ENCODE measurements at places on chromosomes 6 and 20.
A peak's percentile ranks its signal among the peaks of the same experiment; 100 is the strongest.

GRCh38 chr6:9521152-9521530 is 893.7 kb downstream of the TFAP2A start:
- no peak for DNase-seq

DNA sequence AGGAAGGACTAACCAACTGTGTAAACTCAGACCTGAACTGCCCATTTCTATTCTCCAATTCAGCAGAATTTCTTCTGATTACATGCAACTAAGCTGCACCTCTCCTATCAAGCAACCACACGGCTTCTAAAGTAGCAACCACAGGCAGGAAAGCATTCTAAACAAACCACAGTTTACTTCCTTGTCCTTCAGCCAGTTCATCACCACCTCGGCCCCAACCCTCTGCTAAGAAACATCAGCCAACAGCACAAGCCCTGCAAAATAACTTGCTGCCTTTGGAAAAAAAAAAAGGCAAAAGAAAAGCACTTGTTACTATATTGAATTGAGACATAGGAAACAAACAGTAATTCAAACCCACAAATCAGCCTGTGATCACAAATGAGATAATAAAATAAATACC is 140.3 kb downstream of the NFATC2 start:
- no peak for DNase-seq

GRCh38 chr6:17448165-17448564 is 54.8 kb downstream of the CAP2 start:
- DNase-seq = no peak

DNA sequence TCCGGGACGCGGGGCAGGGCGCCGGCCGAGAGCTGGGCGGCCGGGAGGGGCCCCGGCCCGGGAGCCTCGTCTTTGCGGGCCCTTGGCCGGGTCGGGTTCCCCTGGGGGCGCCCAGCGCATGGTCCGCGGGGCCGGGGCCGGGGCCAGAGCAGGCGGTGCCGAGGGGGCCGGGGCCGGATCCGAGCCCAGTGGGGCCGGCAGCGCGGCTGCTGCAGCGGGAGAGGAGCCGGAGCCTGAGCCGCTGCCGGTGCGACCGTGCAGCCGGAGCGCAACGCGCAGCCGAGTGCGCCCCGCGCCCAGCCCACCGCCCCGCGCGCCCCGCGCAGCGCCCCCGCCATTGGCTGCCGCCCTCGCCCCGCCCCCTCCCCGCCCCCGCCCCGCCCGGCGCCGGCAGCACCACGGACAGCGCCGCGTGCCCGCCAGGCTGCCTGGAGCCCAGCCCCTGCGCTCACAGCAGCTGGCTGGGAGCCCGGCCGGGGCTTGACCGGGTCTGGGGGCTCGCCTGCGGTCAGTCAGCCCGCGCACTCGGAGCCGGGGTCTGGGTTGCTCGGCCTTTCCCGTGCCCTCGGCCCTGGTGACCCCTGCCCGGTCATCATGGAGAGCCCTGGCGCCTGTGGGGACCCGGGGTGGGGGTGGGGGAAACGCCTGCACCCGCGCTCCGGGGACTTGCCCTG is at the start of gene HRH3:
TSS of gene HRH3 (minus strand) at position 287 of the 674 bp plus-strand sequence. CDS start 308 bp downstream, outside the sequence.
- DNase-seq = peak; percentile 84

DNA sequence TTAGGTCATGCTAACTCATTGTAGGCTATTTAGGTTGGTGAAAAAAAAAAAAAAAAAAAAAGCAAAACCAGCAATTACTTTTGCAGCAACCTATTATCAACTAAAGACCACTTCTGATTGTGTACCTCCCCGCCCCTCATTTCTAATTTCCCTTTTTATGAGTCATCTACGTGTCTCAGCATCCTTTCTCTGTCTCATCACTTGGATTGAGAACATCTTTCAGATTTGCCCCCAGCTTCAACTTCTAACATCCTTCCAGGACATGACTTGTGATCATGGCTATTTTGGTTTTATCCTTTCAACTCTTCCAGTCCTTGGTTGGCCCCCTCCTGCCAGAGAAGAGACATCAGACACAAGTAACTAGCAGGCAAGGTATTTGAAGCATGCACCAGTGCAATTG is 156.7 kb upstream of the CCN2 start:
- DNase-seq = no peak

DNA sequence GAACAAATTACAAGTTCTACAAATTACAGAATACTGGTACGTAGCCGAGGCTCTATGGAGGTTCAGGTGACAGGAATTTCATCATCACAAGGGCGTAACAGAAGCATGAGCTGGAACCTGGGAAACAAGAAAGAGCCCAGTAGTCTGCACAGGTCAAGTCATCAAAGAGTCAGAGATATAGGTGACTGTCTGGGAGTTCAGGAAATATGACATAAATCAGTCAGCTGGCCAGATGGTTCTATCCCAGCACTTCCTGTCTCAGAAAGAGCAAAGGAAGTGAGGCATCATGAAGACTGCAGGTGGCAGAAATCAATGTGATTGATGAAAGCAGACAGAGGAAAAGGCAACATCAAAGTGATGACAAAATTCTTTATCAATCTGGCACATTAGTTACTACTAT is 23.3 kb downstream of the MYCT1 start:
- DNase-seq = peak; percentile 30

GRCh38 chr6:111809766-111810165 is 63.5 kb downstream of the FYN start:
- no peak for DNase-seq

- no peak for DNase-seq
These were observed 27.0 kb downstream of the MAP7 start for GRCh38 chr6:136523196-136523595.

GRCh38 chr20:42020316-42020715 is 402.1 kb upstream of the CHD6 start:
- DNase-seq = no peak

DNA sequence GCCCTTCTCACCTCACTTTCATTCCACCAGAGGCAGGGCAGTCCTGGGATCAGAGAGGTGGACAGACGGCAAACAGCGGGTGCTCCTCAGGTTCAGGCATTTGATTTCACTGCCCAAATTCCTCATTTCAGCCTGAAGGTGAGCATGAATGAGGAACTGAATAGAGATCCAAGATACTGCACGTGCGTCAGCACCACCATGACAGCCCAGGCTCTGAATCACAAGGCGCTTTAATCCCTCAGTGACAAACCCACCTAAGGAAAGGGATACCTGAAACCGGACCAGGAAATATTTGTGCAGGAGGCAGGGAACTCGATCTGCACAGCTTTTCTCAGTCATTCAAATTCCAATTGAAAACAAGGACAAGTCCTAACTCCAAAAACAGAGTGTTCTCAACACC is 174.8 kb upstream of the HEY2 start:
- DNase-seq = no peak

- no peak for DNase-seq
These were observed 55.1 kb downstream of the CEBPB start for GRCh38 chr20:50245498-50246366.

GRCh38 chr6:21003780-21004541 is 469.7 kb downstream of the CDKAL1 start:
- peak; percentile 36 for DNase-seq

DNA sequence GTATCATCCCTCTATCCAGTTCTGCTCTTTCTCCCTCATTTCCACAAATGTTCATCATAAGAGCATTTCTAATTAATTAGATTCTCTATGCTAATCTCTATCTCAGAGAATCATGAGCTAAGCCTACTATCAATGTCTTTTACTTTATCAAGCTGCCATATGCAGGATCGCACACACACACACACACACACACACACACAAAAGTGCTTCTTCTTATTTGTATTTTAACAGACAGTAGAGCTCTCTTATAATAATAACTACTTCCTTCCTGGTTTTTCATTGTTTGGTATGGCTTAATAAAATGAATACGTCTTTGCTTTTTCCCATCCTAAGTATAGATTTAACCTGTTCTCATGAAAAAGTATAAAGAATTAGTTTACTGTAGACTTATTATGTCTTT is 170.2 kb downstream of the HAO1 start:
- DNase-seq = no peak

DNA sequence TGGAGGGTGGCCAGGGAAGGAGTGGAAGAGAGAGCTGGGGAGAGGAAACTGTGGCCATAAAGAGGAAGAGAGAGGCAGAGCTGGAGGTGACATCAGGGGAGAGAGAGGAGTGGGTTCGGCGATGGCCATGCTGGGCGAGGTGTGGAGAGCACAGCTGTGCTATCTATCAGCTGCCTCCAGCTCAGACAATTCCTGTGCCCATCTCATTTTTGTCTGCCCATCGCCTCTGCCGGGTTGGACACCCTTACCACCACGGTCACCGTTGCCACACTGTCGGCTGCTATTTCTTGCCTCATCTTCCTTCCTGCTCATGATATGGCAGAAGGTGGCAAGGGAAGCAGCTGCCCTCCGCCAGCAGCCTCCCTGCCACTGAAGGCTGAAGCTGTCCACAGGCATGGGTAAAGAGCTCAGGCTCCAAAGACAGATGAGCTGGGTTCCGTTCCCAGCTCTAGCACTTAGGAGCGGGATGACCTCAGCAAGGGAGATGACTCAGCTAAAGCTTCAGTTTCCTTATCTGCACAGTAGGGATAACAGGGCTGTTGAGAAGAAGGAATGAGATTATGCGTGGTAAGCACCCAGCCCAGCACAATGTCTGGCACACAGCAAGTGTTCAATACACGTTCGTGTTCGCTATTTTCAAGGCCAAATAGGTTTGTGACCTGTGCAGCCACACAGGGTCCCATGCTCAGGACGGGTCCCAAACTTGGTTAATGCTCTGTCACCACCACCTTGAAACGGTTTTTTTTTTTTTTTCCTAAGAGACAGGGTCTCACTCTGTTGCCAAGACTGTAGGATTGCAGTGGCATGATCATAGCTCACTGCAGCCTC is 21.9 kb upstream of the TAF8 start:
- no peak for DNase-seq

- no peak for DNase-seq
These were observed 8.7 kb downstream of the CTNNBL1 start for GRCh38 chr20:37702403-37703034.

DNA sequence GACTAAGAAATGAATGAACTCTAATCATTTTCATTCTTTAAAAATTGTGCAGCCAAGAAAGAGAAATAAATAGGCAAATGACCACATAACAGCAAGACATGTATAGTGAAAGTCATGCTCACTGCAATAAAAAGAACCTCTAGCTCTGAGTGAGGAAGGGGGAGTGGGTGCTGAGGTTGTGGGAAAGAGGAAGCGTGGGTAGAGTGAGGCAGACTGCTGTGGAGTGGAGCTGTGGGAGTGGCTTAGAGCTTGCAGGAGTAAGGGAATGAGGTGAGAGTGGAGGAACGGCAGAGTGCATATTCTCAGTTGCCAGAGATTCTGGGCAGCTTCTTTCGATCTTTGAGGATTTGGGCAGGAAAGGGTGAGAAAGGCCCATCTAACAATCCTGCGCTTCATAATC is 10.4 kb downstream of the DEFB129 start:
- no peak for DNase-seq

GRCh38 chr6:163986313-163986712 is 571.8 kb downstream of the QKI start:
- no peak for DNase-seq

DNA sequence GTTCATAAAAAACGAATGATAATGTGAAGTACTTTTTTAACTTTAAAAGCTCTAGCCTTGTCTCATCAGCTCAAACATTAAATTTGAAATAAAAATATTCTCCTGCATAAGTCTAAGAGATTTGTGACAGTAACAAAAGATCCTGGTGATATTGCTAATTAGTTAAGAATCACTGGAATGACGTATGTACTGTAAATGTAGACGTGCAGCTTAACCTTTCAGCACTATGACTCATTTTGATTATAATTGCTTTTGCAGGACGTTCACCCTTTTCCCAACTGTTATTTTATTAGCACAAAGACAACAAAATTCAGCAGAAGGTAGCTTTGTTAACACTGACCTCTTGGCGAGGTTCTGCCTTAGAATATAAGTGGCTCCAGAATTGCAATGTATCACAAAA is 68.6 kb downstream of the TENT5A start:
- no peak for DNase-seq

DNA sequence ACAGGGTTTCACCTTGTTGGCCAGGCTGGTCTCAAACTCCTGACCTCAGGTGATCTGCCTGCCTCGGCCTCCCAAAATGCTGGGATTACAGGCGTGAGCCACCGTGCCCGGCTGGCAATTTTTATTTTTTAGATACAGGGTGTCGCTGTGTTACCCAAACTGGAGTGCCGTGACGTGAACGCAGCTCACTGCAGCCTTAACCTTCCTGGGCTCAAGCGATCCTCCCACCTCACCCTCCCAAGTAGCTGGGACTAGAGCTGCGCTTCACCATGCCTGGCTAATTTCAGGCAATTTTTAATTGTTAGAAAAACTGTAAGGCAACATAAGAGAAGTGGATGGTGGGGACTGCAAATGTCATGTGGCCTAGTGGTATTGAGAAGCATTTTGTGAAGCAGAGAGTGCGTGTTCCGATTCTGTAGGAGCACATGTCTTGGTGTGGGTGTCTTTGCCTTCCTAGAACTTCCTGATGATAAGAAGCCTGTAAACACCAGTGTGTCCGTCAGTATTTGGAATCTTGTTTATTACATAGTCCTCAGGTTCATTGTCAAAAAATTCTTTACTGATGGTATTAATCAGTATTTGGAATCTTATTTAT is 18.0 kb downstream of the JARID2 start:
- no peak for DNase-seq

DNA sequence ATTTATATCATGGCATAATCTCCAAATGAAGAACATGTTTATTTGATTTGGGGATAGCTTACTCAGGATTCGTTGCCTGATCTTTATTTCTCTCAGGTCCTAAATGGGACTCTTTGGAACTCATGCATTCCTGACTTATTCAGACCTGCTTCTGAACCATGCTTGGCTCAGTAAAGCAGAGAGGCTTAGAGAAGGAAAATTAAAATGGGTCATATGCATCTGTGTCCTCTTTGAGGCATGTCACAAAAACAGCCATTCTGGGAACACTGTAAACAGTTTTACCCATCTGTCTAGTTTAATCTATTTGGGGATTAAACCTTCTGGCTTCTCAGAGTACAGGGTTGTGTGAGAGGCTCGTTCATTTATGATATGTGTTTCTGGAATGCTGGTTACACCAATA is 1017.3 kb downstream of the KIF16B start:
- DNase-seq = no peak

GRCh38 chr6:1600764-1601157 is 9.0 kb upstream of the FOXC1 start:
- no peak for DNase-seq

DNA sequence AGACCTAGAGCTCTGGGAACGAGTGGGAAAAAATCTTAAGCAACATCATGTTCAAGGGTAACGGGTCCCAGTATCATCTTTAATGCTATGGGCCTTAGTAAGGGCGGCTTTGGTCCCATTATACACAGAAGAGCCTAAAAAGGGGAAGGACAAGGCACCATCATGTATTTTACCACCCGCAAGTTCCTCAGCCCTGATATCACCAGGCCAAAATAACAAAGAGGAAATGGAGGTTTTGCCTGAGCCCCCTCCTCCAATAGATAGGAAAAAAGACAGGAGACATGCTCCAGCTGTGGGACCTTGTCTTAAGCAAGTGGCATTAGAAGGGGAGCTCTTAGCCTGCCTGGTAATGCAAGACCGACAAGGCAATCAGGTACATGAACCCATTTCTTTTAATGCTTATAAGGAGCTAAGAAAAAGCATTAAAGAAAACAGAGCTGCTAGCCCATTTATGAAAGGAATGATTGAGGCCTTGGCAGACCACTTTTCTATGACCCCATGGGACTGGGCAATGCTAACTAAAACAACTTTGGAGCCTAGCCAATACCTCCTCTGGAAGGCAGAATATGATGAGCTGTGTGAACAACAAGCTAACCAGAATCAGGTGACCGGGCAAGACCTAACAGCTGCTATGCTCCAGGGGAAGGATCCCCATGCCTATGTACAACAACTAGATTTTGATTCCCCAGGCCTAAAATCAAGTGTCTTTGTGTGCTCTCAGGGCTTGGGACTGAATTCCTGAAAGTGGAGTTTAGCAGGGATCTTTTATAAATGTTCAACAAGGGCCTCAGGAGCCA is 23.2 kb downstream of the HLA-DPA1 start:
- DNase-seq = no peak
